Activated CD4-positive, CD25-positive, alpha-beta regulatory T cell (primary cell): ENCODE measurements at places on chromosomes 12 and 14.

GRCh38 chr14:104680806-104681688, 8.4 kb upstream of the INF2 start:
- DNase-seq: no peak

DNA sequence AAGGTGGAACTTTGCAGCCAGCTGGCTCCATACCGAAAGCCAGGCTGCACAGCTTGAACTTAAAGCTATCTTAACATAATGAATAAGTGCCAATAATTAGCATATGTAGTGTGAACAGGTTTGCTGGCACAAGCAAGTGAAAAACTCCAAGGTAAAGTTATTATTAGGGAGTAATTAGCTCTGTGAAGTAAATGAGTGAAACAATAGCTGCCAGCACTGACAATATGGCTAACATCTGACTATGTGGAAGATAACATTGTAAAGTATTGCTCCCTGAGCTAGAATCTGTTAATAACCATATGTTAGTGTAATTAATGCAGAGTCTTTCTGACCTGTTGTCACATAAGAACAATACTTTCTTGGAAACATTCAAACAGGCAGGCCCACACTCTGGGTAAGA, 246.4 kb downstream of the SOX5 start:
- DNase-seq: no peak

- no peak for DNase-seq
Measured at GRCh38 chr12:116434155-116435011, 124.8 kb upstream of the MAP1LC3B2 start.

GRCh38 chr12:30934811-30935210, 8.3 kb downstream of the TSPAN11 start:
- no peak for DNase-seq

GRCh38 chr12:78671295-78671694, 193.3 kb upstream of the SYT1 start:
- no peak for DNase-seq

- no peak for DNase-seq
Measured at GRCh38 chr12:105076098-105076497, 8.2 kb downstream of the ALDH1L2 start.

DNA sequence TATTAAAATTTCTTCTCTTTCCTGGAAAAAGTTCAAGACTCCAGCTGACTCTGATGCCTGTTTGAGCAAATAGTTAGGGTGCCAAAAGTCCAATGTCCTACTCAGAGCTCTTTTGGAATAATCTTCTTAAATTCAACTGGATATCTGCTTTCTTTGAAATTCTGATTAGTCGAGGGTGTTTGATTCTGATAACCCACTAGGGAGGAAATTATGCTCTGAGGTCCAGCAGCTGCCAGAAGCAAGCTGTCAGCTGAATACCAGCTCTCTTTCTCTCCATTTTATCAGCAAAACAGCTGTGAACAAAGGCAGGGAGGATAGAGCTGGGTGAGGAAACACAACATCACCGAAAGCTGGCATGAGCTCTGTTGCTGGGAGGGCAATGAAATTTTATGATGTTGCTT, 141.5 kb downstream of the CAND1 start:
- DNase-seq: no peak

DNA sequence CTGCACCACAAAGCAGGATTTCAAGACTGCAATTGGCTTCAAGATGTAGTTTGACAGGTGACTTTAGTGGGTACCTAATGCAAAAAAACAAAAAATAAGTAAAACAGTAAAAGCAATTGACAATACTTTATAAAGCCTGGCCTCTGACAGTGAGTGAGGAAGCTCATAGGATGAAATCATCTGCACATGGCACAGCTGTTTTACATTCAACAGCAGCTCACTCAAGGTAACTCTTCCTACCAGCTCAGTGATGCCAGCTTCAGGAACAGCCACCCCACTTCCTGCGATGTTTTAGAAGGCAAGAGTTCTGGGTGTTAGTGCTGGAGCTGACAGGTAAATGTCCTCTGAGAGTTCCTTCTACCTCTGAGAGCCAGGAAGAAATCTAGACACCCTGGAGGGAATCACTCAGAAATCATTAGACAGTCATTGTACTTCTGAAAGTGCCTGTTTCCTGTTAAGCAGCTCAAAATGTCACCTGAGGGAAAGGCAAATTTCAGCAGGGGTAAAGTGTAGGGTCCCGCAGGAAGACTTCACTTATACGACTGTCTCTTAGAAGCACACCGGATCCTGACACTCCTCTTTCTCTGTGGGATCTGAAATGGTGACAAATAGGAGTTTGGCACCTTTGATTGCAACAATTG, 99.9 kb downstream of the FOXN3 start:
- DNase-seq: no peak

DNA sequence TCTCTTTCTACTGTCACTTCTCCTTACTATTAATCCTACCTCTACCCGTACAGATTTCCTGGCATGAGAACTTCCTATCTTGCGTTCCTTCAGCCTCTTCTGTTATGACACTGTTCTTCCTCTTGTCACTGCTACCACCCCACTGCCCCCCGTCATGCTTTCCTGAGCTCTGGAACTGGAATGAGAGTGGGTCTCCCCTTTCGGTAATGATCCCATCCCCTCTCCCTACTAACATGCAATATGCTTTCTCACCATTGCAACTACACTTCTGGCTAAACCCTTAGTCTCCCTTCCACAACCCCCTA, 4.9 kb upstream of the AP1G2 start:
- no peak for DNase-seq

- DNase-seq: no peak
Measured at GRCh38 chr14:23284654-23285529, 1.0 kb downstream of the HOMEZ start.

DNA sequence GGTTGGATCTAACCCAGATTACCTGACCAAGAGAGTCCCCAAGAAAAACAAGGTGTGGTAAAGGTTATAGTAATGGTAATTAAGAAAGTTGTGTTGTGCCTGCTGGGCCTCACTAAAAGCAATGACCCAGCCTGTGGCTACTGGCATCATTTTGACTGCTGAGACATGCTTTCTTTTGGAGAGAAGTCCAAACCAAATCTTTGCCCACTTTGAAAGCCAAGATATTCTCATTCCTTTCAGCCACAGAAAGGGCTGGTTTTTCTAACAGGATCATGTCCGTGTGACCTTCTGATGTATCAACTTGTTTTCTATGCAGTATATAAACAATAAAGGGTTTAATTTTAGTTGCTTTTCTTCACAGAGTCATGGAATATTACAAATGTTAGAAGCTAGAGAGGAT, 388.6 kb downstream of the RAD51B start:
- DNase-seq: no peak

DNA sequence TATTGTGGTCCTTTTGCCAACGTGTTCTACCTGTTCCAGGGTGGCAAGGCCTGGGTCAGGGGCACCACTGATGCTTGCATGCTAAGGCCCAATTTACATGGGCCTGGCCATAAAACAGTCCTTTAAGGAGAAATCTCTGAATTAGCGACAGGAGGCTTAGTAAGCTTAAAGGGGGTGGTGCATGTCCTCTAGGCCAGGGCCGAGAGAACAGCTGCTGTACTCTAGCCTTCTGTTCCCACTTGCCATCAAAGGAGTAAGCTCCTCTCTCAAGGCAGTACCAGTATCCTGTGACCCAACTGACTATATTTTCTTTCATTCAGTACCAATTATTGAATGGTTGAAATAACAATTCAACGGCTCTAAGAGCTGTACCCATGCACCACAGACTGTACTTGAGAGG, 67.7 kb upstream of the ZDHHC17 start:
- no peak for DNase-seq

- DNase-seq: no peak
Measured at GRCh38 chr12:62401631-62402030, 65.0 kb upstream of the MON2 start.

GRCh38 chr12:45666816-45667215, 62.7 kb upstream of the ARID2 start:
- DNase-seq: no peak
